ENCODE measurements at places on chromosomes 5 and 9.

DNA sequence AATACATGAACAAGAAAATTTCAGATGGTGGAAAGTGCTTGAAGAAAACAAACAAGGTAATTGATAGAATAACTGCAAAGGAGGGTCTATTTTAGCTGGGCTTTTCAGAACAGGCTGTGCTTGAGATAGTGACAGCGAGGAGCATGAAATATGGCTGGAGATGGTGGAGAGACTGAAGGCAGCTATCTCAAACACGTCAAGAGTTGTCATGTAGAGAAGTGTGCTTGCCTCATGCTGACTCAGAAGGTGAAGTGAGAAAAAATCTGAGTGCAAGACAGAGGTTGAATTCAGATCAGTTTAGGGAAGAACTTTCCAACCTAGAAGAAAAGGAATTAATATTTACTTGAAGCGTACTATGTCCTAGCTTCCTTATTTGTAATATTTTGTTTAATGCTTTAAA is 115.5 kb upstream of the RANBP3L start:
- no peak for DNase-seq

DNA sequence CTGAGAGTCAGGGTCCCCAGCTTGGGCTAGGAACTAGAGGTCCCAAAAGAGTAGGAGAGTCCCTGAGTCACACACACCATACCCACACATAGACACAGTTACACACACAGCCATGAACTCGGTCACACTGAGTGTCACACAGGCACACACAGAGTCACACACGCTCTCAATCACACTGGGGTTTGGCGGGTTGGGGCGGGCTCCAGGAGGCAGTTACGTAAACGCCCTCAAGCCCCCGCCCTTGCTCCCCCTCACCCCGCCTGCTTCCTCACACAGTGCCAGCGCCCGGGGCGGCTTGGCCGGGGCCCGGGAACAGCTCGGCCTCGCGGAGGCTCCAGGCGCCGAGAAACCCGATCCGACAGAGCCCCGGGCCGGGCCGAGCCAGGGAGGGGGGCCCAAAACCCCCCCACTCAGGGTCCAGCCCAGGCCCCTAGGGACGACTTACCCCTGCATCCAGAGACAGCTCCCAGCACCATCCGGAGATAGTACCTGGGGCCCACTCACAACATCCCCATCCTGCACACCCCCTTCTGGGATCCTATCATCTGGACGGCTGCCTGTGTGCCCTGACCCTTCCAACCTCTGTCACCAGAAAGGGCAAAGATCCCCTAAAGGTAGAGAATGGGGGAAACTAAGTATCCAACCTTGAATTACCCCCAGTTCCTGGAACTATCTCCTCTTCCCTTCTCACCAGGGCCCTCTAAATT is 3.5 kb upstream of the CNTFR start:
- DNase-seq: no peak

GRCh38 chr5:106121972-106122605 is 1548.6 kb downstream of the EFNA5 start:
- DNase-seq: no peak

DNA sequence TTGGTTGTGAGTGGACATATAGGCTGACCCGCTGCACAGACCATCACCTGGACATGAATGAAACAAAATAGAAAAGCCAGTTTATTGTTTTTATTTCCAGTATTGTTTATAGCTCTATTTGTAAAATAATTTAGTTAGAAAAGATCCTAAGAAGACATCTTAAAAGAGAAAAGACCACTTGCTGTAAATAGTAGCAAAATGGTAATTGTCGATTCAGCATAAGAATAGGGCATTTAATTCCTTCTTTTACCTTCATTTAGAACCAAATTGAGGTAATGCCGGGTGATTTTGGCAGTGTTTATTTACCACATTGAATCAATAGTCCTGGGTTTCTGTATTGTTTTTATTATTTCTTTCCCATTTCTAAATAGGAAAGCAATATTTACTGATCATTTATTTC is 7.4 kb downstream of the TARS1 start:
- no peak for DNase-seq

DNA sequence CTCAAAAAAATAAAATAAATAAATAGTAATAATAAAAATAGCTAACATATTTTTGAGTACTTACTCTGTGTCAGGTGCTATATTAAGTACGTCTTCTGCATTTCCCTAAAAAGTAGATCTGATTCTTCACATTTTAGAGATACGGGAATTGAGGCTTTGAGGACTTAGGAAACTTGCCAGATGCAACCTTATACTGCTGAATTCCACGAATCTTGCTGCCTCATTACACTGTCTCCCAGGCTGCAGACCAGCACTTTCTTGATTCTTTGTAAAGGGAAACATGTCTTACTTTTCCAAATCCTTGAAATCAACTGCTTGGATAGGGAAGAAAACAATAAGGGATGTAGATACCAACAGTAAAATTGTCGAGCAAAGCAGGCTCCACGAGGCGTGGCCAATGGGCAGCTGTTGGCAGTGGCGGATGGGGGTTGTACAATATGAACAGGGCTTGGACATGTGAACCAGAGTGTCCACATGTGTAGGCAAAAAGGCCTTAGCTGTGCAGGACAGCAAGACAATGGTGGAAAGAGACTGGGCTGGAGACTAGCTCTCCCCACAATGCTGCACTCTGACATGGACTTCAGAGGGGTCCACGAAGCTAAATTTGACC is 124.3 kb upstream of the RAI14 start:
- DNase-seq: no peak

GRCh38 chr9:89212171-89212570 is 33.6 kb upstream of the SHC3 start:
- no peak for DNase-seq

- no peak for DNase-seq
These were observed 680 bp downstream of the GLRA1 start for GRCh38 chr5:151923866-151924476.

Measured in NCI-H187 (cell line).